HCEC 1CT (cell line): ENCODE measurements at places on chromosomes 2 and 18.

DNA sequence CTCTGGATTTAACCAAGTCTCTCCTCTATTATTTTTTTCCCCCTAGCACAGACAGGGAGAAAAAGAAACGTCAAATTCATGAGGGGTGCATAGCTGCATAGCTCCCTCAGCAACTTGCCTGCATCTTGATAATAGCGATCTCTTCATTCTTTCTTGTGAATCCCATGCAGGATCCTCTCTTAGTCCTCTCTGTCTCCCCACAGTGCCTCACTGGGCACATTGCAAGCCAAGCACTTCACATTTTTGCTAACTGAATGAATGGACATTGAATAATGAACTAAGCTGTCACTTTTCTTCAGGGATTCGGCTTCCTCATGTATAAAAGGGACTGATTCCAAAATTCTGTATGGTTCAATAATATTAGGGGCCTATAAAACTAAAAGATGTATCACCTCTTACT, 2.9 kb upstream of the EPB41L3 start:
- no peak for DNase-seq

DNA sequence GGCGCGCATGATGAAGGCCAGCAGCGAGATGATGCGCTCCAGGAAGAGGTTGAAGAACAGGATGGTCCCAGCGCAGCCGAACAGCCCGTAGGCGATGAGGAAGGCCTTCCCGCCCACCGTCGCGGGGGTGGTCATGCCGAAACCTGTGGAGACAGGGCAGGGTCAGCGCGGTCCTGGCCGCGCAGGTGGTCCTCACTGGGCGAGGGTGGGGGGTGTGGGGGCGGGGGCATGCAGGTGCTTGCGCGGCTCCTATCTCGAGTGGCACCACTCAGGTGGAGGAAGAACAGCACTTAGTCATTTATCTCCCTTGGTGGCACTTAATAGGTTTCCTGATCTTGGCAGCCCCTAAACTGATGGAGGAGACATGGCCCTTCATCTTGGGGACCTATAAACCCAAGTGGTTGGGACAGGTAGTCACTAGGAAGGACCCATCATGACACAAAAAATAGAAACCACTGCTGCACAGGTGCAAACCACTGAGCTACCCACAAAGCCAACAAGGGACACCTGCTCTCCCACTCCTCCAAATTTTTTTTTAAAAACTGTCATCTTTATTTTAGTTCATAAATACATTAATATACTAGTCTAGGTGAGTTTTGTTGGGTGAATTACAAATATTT, 118.8 kb downstream of the MSH2 start:
- no peak for DNase-seq

GRCh38 chr2:60504049-60504448, 49.4 kb downstream of the BCL11A start:
- DNase-seq = no peak

GRCh38 chr2:146734042-146734820, 1110.6 kb upstream of the ACVR2A start:
- DNase-seq = peak; percentile 77

- no peak for DNase-seq
Observed at GRCh38 chr2:60717691-60718090, 38.4 kb upstream of the PAPOLG start.

- no peak for DNase-seq
Observed at GRCh38 chr2:216776066-216776850, 80.9 kb upstream of the IGFBP5 start.

DNA sequence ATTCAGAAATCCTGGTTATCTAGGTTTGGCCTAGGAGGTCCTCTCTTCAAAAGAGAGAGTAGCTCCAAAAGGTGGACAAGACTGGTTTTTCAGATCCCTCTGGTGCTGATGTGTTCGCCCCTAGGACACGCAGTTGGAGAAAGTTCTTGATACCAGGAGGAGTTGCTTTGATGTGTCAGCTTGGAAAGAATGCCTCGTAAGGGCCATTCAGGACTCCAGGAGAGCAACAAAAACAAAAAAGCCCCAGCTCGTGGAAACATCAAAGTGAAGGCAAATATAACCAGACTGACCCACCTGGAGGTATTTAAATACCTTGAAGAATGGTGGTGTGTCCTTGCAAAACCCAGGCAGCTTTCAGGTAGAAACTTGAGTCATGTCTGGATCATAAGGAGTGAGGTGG, 12.5 kb upstream of the LBH start:
- DNase-seq = no peak

DNA sequence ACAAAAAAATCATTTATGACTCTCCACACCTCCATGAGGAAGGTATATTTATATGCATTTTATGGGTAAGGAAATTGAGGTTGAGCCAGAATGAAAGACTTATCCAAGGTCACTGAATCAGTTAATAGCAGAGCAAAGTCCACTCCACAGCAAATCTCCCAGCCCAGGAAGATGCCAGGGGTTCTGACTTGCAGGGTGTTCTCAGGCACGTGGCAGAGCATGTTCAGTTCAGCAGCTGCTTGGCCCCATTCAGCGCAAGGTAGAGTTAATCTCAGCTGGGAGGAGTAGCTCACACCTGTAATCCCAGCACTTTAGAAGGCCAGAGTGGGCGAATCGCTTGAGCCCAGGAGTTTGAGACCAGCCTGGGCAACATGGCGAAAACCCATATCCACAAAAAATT, 17.8 kb upstream of the DGKD start:
- no peak for DNase-seq

- no peak for DNase-seq
Observed at GRCh38 chr2:9939587-9940485, 11.7 kb upstream of the GRHL1 start.

DNA sequence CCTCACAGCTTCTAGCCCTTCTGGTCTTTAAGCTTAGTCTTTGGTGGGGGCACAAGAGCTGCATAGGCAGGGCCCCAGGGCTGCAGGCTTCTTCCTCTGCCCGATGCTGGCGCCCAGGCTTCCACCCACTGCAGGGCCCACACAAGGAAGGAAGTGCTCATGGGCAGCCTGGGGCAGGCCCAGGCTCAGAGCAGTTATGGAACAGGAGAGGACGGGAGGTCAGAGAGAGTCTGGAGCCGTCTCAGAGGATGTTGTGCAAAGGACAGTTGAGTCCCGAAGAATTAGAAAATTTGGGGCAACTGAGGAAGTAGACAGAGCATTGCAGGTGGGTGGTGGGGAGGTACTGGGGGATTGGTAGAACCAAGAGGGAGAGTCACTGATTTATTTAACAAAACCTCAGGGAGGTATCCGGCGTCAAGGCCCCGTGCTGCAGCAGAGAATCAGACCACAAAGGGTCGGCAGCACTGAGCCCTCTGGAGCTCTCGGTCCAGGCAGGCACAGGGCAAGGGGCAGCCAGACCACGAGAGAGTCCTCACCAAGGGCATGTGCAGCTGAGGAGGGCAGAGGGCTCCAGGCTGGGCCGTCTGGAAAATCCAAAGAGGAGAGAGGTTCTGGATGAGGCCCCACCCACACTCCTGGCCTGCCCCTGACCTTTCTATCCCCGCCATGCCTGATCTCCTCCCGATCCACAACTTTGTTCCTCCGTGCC, 110.8 kb upstream of the GLI2 start:
- DNase-seq = no peak

DNA sequence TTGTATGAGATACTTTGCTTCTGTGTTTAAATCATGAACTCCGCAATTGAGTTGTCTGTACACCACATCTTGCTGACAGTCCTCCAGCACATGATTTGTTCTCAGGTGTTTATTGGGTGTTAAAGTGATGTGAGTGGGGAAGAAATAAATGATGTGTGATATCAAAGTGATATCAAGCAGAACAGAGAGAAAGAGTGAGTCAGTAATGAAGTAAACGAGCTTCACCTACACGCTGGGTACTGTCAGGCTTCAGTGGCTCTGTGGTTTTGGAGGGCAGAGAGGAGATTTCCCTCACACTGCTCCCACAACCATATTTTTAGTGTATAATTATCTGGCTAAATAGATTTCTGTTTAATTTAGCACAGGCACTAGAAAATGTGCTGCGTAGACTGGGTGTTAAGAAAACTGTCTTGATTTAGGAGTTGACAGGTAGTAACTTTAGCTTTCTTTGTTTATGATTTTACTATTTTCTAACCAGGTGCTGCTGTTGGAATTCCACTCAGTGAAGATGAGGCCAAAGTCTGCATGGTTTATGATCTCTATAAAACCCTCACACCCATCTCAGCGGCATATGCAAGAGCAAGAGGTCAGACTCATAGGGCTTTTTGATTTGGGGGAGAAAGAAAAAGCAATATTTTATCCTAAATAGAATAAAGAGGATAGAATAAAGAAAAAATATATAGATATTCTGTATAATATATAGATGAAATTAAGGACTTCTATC, 21.2 kb downstream of the ATIC start:
- no peak for DNase-seq

- DNase-seq = peak; percentile 33
Observed at GRCh38 chr2:72533765-72534164, 292.1 kb downstream of the EXOC6B start.

GRCh38 chr18:3294435-3295080, 32.6 kb downstream of the MYL12B start:
- peak; percentile 47 for DNase-seq

DNA sequence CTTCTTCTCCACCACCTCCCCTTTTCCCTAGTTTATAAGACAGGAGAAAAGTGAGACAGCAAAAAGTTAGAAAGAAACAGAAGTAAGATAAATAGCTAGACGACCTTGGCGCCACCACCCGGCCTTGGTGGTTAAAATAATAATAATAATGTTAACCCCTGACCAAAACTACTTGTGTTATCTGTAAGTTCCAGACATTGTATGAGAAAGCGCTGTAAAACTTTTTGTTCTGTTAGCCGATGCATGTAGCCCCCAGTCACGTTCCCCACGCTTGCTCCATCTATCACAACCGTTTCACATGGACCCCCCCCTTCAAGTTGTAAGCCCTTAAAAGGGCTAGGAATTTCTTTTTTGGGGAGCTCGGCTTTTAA, 1.5 kb upstream of the BUB1 start:
- no peak for DNase-seq

DNA sequence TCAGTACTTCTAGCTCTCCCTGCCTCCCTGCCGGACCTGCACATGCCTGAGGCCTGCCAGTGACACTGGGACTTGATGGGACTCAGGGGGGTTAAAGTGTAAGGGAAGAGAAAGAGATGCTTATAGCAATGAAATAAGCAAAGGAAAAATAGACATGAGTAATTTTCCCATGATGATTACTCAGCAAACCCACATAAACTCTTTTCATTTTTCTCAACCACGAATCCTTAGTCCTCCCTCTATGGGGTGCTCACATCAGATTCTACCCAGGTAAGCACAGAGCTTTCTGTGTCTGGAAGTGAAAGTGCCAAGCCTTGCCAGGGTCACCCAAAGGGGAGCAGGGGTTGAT, 44.8 kb upstream of the ANKRD62 start:
- peak; percentile 77 for DNase-seq

- no peak for DNase-seq
Observed at GRCh38 chr18:74378179-74378682, 62.6 kb downstream of the C18orf63 start.

- DNase-seq = no peak
Observed at GRCh38 chr2:126368758-126369157, 287.2 kb upstream of the GYPC start.

- peak; percentile 48 for DNase-seq
Observed at GRCh38 chr18:59536166-59536565, 161.1 kb downstream of the CCBE1 start.

DNA sequence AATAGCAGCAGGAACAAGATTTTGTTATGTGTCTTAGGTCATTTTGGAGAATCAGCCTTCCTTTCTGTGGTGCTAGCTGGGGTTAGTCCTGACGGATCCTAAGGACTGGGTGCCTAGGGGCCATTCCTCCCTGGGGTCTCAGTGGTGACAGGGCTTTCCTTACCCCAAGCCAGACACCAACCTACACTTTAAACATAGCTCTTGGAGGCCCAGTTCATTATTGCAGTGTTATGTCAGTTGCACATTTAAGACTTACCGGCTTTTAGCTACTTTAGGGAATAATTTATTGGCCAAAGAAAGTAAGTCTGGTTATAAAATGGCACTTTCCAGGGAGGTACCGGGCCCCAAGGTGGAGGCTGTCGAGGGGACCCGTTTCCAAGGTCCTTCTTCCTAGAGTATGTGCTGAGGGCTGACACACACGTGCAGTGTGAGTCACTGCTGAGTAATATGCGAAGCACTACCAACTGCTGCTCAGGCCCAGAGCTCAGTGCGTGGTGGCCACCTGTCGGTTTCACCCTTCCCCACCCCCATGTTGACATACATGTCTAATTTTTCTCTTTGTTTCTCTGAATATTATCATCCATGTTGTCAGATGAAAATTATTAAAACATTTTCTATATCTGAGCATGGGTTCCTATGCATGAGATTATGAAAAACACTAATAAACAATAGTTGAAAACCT, 37.0 kb upstream of the GRHL1 start:
- peak; percentile 86 for DNase-seq

DNA sequence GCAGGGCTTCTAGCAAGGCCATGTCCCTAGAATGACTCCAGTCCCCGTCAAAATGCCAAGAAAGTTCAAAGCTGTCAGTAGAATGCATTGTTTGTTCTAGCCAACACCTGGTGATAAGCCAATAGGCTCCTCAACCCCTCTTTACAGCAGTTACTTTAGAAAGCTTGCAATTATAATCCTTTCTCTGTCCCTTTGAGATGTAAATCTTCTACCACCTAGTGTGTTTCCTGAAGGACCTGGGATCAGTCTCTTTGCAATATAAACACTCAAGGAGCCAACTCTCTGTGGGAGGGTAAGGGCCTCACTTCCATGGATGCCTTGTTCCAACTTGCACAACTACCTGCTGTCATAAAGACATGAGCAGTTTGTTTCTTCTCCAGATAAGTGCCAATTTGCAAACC, 301.8 kb downstream of the NBAS start:
- no peak for DNase-seq

DNA sequence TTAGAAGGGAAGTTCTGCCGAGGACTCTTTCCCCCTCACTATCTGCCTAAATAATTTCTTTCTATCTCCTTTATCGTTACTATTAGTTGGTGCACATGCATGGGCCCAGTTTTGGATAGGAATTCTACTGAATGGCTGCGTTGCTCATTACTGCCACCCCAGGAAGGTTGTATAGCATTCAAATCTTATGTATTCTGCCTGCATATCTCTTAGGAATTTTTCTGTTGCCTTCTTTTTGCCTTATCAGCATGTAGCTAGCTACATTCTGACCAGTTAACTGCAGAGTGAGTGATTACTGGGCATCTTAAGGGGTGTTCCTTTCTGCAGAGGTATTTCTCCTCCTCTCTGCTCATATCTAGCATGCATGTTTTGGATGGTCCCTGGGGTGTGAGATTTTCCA, 239.6 kb downstream of the TDRD15 start:
- DNase-seq = no peak

DNA sequence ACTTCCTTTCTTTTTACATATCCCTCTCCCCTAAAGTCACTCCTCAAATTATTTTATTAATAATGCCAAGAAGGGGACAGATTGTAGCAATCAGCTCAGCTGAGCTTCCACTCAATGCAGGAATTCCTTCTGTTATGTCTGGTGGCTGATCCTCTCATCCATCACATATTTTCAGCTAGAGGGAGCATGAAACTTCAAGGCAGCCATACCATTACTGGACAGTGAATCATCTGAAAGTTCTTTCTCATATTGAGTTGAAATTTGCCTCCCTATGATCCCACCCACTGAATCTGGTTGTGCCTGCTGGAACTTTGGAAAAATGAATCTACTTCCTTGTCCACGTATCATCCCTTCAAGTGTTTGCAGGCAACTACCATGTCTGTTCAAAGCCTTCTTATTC, 11.2 kb downstream of the ZNF385B start:
- peak; percentile 58 for DNase-seq

- DNase-seq = no peak
Observed at GRCh38 chr2:104043864-104044263, 810.1 kb upstream of the POU3F3 start.
